ENCODE measurements at places on chromosomes 13 and 19.

GRCh38 chr19:4548238-4548584 is 8.4 kb upstream of the LRG1 start:
- H3K36me3 ChIP-seq: no peaks in the 10 kb centered on the region
- no peak overlapping the region for H3K27ac ChIP-seq
- H3K4me1 ChIP-seq: no peaks in the 10 kb centered on the region
- no peak overlapping the region for H3K4me3 ChIP-seq
- DNase-seq: no peak
- no peaks in the 10 kb centered on the region for H3K27me3 ChIP-seq

DNA sequence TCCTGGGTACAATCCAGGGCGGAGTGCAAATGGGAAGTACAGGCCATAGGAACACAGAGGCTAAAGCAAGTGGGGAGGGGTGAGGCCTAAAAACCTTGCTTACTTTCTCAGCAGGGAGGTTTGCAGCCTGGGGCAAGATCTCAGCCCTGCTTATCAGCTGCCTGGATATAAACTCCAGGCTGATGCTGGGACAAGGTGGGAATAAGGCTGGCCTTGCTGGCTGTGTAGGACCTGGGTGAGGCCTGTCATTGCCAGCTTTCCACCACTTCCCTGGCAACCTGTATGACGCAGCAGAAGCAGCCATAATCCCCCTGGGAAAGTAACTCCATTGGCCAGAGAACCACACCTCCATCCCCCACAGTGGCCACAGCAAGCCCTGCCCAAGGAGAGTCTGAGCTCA is 279.1 kb upstream of the ATXN8OS start:
- no peaks in the 10 kb centered on the region for H3K4me1 ChIP-seq
- H3K4me3 ChIP-seq: no peak overlapping the region
- no peaks in the 10 kb centered on the region for H3K27me3 ChIP-seq
- H3K36me3 ChIP-seq: no peaks in the 10 kb centered on the region
- H3K27ac ChIP-seq: no peak overlapping the region

GRCh38 chr19:2040647-2041432 is 10.2 kb downstream of the MKNK2 start:
- no peaks in the 10 kb centered on the region for H3K27me3 ChIP-seq

DNA sequence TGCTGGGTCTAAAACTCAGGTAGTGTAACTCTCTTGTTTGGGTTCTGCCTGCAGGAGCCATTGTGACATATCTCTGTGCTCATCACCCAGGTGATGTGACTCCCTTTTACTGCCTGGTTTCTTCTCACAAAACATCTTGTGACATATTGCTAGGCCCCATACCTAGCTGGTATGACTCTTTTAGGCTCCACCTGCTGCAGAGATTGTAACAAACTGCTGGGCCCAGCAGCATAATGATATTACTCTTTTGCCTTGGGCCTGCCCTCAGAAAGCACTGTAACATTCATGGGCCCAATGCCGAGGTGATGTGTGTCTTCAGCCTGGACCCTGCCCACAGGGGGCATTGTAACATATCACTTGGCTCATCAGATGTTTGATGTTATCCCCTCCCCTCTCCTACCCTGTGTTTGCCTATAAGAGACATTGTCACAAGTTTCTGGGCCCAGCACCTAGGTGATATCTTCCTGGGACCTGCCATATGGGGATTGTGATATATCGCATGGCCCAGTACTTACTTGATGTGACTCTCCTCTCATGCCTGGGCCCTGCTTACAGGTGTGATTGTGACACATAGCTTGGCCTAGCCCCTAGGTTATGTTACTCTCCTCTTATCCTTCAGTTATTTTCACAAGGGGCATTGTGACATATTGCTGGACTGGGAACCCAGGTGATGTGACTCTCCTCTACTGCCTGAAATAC is 18.0 kb upstream of the ZNF681 start:
- no peak for DNase-seq
- no peaks in the 10 kb centered on the region for H3K27me3 ChIP-seq
- H3K27ac ChIP-seq: no peak overlapping the region
- no peak overlapping the region for H3K4me3 ChIP-seq

- no peaks in the 10 kb centered on the region for H3K27me3 ChIP-seq
- peak overlapping the region; percentile 81 for H3K27ac ChIP-seq
- H3K4me1 ChIP-seq: peaks cover 21% of the 10 kb centered on the region
- H3K36me3 ChIP-seq: peaks cover 13% of the 10 kb centered on the region
- peak; percentile 95 for DNase-seq
Measured at GRCh38 chr19:37691881-37692504, 27.6 kb downstream of the ZNF607 start.

GRCh38 chr19:19619849-19620210 is 1.3 kb upstream of the PBX4 start:
- H3K4me3 ChIP-seq: no peak overlapping the region
- no peak for DNase-seq
- no peaks in the 10 kb centered on the region for H3K36me3 ChIP-seq

GRCh38 chr13:80524447-80525215 is 183.7 kb upstream of the SPRY2 start:
- no peak overlapping the region for H3K4me3 ChIP-seq
- H3K36me3 ChIP-seq: no peaks in the 10 kb centered on the region
- no peak overlapping the region for H3K27ac ChIP-seq
- H3K27me3 ChIP-seq: no peaks in the 10 kb centered on the region
- H3K4me1 ChIP-seq: no peaks in the 10 kb centered on the region

DNA sequence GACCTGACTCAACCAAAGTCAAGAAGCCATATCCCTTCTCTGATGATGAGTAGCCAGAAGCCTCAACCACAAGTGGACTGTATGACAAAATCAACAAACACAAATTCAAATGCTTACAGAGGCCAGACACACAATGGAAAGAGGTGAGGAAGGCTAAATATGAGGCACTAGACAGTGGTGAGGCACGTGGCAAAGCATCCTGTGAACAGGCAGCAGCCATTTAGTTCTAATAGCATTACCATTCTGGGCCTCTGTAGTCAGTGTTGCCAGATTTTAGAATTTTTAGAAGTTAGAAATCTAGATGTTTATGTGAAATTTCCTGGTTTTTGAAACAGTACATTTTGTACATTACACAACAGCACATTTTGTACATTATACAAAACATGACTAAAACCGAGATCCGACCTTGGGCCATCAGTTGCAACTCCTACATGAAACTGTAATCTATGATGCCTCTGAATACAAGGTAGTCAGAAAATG is 403.3 kb downstream of the COG6 start:
- no peaks in the 10 kb centered on the region for H3K4me1 ChIP-seq
- H3K4me3 ChIP-seq: no peak overlapping the region
- H3K36me3 ChIP-seq: no peaks in the 10 kb centered on the region
- no peaks in the 10 kb centered on the region for H3K27me3 ChIP-seq
- no peak overlapping the region for H3K27ac ChIP-seq
- DNase-seq: no peak

GRCh38 chr19:2552859-2553258 is 76.9 kb downstream of the GADD45B start:
- no peak overlapping the region for H3K4me3 ChIP-seq
- no peaks in the 10 kb centered on the region for H3K36me3 ChIP-seq
- peak overlapping the region; percentile 71 for H3K27ac ChIP-seq

GRCh38 chr13:105278943-105279381 is 1256.5 kb downstream of the EFNB2 start:
- H3K36me3 ChIP-seq: no peaks in the 10 kb centered on the region
- DNase-seq: no peak
- H3K27me3 ChIP-seq: no peaks in the 10 kb centered on the region
- no peaks in the 10 kb centered on the region for H3K4me1 ChIP-seq

DNA sequence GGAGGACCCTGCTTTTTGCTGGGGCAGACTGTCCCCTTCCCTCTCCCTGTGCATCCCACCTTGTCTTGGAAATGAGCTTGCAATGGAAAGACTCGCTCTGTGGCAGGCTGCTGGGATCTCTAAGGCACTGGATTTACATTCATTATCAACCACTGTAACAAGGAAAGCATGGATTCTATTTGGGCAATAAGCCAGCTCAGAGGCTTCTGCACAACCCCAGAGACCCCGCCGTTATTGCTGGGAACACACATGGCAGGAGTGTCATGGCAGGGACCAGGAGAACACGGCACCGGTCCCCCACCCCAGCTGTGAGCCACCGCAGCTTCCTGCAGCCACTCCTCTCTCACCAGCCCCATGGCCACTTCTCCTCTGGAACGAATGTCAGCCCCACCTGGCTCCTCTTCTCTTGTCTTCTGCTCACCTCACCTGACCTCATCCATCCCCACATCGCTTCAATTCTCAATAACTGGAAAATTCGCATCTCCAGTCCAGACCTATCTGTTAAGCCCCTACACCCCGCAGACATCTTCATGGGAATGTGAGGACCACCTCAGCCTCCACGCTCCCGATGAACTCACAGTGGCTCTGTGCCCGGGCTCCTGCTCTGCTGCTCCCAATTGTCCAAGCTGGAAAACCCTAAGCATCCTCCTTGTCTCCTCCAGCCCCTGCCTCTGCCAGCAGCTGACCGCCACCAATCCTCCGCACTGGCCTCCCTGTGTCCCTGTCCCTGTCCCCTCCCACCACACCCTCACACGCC is 181.5 kb downstream of the USP12 start:
- no peaks in the 10 kb centered on the region for H3K27me3 ChIP-seq
- no peaks in the 10 kb centered on the region for H3K36me3 ChIP-seq
- peaks cover under 1% of the 10 kb centered on the region for H3K4me1 ChIP-seq
- no peak overlapping the region for H3K27ac ChIP-seq

DNA sequence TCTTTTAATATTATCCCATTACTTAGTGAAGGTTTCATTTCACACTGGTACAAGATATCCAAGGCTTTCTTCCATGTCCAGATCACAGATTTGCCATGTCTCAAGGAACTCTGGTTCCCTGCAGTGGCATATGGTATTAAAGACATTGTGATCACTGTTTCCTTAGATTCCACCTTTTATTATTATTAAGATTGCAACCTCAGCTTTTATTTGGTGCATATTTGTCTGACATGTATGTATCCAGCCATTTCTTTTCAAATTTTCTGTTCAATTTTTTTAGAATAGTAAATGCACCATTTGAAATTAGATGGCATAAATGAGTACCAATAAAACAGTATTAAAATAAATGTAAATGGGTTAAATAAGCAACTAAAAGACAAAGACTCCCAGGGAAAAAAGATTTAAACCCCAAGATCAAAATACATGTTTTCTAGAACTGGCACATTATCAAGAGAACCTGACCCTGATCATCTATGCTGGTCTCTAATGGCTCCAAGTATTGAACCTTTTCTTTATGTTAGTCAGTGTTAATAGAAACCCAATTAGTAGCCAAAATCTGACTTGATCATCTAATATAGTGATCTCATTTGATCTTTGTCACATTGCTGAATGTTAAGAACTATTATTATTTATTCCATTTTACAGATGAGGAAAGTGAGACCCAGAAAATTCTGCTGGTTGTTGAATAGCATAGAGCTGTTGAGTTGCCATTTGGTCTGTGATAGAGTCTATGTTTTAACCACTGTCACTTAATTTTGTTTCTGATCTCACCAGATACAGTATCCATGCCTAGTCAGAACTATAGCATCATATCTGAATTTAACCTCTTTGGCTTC is at the start of gene OR10H4:
Gene OR10H4, plus strand, starts transcription at position 786 of the 836 bp plus-strand sequence. Its CDS starts 0 bp downstream, at position 786.
- DNase-seq: no peak
- H3K36me3 ChIP-seq: no peaks in the 10 kb centered on the region
- no peak within 1 kb of the TSS for H3K4me3 ChIP-seq
- H3K4me1 ChIP-seq: no peaks in the 10 kb centered on the region

GRCh38 chr13:102771298-102772041 is 2.1 kb downstream of the TEX30 start:
- H3K27me3 ChIP-seq: no peaks in the 10 kb centered on the region
- peaks cover 2% of the 10 kb centered on the region for H3K36me3 ChIP-seq
- peaks cover 28% of the 10 kb centered on the region for H3K4me1 ChIP-seq

GRCh38 chr19:49566302-49566701 is 14.1 kb downstream of the NOSIP start:
- no peak overlapping the region for H3K27ac ChIP-seq
- H3K36me3 ChIP-seq: no peaks in the 10 kb centered on the region
- no peak for DNase-seq
- H3K27me3 ChIP-seq: no peaks in the 10 kb centered on the region
- H3K4me1 ChIP-seq: no peaks in the 10 kb centered on the region

DNA sequence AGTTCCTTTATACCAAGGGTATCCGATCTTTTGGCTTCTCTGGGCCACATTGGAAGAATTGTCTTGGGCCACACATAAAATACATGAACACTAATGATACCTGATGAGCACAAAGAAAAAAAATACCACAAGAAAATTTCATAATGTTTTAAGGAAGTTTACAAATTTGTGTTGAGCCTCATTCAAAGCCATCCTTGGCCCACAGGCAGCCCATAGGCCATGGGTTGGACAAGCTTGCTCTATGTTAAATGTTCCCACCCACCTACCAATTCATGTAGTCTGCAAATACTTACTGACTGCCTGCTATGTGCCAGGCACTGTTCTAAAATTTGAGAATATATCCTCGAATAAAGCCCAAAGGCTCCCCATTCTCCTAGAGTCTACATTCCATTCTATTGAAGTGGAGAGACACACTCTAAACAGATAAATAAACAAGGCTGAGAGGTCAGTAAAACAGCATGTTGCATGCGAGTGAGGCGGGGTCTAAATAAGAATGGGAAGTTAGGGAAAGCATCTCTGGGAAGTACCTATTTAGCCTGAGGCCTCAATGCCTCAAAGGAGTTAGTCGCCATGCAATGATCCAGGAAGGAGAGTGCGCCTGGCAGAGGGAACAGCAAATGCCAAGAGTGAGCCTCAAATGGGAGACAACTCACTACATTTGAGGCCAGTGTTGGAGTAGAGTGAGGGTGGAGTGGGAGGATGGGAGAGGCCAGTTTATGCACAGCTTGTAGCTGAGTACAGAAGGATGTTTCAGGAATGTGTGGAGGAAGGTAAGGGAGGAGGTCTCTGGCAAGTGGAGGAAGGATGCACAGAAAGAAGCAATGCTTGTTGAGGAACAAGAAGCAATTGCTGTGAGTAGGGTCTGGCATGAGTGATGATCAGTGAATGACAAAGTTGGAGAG is 52.5 kb upstream of the CLDN10 start:
- H3K27me3 ChIP-seq: no peaks in the 10 kb centered on the region
- H3K27ac ChIP-seq: no peak overlapping the region
- DNase-seq: no peak

DNA sequence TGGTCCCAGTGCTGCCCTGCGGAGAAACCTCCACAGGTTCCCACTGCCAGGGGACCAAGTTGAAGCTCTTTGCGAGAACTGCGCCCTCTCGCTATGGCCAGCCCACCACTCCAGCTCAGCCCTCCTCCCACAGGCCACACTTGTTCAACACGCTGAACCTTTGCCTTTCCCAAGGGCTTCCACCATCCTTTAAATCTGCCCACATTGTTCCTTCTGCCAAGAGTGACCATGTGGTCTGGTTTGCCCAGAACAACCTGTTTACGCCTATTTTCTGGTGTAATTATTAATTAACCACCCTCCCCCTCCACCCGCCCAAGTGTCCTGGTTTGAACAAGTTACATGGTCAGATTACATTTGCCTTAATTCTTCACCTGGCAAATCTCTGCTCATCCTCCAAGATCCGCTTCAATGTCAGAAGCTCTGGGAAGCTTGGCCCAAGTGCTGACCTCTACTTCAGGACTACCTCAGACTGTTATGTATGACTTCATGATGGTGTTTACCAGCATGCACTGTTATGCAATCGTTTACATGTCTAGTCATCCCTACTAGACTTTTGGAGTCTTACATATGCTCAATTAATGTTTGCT is 12.0 kb upstream of the USP12 start:
- no peak overlapping the region for H3K27ac ChIP-seq
- H3K36me3 ChIP-seq: no peaks in the 10 kb centered on the region
- H3K27me3 ChIP-seq: no peaks in the 10 kb centered on the region
- DNase-seq: no peak
- H3K4me1 ChIP-seq: no peaks in the 10 kb centered on the region
